Activated CD4-positive, alpha-beta T cell treated with anti-CD3 and anti-CD28 coated beads for 48 hours (primary cell): ENCODE measurements at places on chromosomes 4 and X.

DNA sequence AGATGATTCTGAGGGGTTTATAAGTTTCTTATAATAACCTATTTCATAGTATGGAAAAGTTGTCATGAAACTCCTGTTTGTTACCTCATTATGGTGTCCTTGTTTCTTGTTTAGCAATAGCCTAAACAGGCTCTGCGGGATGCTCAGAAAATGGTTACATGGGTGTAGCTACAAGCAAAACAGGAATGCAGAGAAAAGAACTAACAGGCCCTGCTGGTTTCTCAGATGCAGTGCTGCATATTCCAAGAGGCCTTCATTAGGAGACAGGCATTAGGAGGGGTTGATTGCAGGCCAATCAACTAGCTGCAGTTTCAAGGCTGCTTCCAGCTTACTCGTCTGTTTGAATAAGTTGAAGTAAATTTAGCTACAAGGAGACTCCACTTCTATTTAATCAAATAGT is 37.6 kb upstream of the HPGD start:
- no peak for DNase-seq

DNA sequence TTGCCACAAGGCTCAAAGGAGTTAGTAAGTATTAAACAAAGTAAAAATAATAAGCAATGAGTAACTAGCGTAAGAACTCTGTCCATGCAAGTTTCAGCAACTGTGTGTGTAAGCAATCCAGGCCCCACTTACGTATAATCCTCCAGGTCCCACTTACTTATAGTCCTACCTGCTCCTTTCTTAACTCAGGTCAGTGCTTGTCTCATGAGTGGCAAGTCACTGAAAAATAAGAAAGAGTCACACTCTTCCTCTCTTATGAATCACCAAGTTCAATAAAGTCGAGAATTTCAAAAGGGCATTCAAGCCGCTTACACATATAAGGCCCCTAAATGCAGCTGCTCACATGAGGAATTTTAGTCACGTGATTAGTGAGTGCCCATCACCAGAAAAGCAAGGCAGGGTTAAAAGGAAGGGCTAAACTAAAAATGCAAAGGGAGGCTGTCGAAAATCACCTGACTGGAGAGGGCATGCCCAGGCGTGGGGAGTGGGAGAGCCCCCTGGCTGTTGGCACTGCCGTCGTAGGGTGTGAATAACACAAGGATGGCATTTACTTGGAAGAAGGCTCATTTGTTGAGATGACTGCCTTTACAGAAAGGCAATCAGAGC is 58.2 kb downstream of the ZNF827 start:
- DNase-seq: no peak

- no peak for DNase-seq
Observed at GRCh38 chr4:151858356-151858755, 97.5 kb upstream of the GATB start.

DNA sequence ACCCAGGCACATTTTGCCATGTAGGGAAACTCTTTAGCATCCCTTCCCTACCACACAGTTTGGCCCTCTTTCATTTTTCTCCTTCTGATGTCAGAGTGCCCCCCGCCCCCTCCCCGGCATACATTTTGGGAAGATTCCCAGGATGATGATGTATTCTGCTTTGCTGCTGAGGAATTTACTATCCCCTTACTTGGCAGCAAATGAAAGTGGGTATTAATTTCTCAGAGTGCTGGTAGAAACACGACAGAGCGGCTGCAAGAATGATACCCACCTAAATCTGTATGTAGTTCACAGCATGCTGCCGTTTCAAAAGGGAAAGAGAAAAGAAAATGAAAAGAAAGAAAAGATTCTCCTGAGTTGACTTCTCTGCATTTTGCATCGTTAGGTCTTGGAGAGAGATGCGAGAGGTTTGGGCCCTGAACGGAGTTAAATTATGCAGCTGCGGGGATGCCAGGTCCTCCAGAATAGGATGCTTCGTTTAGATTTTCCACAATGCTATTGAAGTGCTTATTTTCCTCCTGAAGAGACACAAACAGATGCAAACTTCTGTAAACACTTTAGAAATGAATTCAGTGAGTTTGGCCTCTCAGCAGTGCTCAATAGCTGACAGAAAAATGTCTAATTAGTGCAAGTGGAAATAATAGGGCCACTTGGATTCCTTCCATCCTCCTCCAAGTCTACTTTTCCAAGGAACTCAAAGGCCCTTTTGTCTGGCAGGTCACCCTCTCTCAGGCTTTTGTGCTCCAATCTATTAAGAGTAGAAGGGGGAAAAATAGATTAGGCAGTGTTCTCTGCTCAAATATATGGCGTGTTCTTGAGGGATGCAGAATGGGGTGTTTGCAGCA is 106.2 kb downstream of the ALPK1 start:
- DNase-seq: no peak

- DNase-seq: no peak
Observed at GRCh38 chrX:6526564-6527136, 8.3 kb downstream of the VCX3A start.

DNA sequence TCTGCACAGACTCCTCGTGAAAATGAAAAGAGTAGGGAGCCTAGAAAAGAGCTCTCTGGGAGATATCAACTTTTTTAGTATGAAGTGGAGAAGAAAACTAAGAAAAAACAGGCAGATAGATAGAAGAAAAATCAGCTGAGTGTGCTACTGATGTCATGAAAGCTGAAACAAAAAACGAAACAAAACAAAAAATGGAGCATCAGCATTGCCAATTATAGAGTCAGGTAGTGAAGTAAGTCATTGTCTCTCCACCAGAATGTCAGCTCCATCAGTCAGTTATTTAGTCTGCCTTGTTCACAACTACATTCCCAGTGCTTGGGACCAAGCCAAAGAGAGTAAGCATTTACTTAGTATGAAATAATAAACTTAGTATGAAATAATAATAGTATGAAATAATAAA is 595.1 kb downstream of the STPG2 start:
- no peak for DNase-seq

GRCh38 chrX:19225909-19226308 is 103.6 kb upstream of the ADGRG2 start:
- DNase-seq: no peak

DNA sequence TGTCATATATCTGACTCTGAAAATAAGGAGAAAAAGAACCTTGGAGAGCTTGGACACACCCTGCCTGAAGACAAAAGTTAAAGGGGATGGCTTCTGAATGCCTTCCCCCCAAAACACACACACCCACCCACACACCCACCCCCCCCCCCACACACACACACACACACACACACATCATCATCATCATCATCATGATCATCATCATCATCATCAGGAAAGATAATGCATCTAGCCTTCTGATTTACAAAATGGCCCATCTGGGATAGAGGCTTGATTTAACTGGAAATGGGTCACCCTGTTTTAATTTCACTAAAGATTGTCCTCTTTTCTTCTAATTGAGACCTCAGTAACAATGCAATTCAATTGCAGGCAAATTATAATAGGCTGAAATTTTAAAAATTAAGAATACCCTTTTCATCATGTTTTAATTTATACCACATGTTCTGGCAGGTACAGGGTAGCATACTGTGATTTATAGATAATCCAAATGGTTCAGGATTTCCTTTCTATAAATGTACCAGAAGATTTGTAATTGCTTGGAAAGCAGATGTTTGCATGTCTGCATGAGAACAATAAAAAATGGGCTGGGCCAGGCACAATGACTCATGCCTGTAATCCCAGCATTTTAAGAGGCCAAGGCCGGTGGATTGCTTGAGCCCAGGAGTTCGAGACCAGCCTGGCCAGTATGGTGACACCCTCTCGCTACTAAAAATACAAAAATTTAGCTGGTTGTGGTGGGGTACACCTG is 56.5 kb downstream of the TRIM2 start:
- no peak for DNase-seq

DNA sequence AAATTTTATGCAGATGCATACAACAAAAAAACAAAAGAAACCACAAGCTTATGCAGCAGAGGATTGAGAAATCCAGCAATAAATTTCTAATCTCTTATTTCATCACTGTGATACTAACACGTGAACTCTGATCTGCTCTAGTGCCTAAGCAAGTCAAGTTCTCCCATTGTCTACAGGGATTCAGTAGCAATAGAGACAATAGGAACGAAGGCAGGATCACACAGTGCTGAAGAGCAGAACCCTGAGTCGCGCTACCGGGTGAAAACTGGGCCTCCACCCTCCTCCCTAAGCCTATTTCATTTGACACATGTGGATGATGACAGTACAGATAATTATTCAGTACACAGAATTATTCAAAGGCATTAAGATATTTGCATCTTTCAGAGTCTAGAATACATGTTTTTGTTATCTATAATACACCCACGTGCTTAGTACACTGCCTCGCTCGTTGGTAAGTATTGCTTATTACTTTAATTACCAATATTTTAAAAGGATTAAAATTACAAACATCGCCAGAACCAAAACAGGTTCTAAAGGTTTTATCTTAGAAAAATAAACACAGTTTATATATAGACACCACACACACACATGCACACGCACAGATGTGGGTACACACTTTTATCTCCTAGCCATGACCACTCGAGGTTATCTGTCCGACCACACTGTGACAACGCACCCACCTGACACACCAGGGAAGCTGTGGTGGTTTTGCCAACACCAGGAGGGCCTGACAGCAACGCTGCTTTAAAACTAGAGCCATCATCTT is 60.1 kb downstream of the RFC1 start:
- DNase-seq: no peak

DNA sequence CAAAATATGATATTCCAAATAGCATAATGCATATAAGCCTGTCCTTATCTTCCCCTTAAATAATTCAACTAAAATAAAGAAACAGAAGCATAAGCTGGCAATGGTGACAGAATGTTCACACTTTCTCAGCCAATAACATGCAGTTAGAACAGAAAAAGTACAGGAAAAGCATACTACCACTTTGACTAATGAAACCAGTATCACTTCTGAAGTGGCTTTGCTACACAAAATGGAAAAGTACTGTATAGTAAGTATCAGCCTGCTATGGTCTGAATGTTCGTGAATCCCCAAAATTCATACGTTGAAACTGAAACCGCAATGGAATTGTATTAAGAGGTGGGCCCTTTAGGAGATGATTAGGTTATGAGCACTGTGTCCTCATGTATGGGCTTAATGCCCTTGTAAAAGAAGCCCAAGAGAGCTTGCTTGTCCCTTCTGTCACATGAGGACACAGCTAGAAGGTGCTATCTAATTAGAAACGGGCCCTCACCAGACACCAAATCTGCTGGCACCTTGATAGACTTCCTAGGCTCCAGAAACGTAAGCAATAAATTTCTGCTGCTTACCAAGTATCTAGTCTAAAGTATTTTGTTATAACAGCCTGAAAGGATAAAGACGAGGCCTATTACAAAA is 102.6 kb downstream of the PRDM5 start:
- DNase-seq: no peak

DNA sequence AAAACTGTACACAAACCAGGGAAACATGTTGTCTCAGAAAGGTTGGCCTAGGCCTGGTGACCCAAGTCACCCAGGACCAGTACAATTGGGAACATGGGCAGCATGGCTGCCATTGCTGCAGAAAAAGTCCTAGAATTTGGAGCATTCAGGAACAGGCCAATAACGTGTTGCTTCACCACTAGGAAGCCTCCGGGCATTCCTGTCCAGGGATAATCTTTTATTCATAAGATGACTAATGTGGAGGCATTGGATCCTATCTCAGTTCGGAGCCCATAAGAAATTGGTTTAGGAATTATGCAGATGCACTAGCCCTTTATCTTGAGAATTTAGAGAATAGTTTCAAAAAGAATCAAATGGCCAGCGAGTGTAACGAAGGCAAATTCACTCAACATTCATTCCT is 242.8 kb upstream of the NDST4 start:
- no peak for DNase-seq

GRCh38 chr4:86928400-86929255 is 6.2 kb upstream of the AFF1 start:
- DNase-seq: no peak

DNA sequence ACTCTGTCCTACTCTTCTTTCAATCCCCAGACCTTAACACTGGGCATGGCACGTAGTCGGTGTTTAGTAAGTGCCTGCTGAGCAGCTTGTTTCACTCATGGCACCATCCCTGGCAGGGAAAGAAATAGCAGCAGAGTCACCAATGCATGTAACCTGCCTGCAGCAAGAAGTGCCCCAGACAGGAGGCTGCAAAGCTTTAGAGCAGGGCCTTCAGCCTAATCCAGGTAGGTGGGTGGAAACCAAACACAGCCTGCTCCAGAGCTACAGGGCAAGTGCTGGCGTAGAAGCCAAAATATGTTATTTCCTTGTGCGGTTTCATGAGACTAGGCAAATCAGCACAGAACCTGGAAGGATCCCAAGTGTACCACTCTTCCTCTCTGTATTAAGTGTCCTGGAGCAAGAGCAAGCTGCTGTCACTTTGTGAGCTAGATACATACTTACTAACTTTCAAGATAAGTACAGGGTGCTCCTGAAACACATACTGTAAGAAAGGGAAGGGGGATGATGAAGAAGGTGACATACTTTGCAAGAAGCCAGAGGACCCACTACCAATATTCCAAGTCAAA is 5.5 kb downstream of the PROM1 start:
- DNase-seq: no peak

DNA sequence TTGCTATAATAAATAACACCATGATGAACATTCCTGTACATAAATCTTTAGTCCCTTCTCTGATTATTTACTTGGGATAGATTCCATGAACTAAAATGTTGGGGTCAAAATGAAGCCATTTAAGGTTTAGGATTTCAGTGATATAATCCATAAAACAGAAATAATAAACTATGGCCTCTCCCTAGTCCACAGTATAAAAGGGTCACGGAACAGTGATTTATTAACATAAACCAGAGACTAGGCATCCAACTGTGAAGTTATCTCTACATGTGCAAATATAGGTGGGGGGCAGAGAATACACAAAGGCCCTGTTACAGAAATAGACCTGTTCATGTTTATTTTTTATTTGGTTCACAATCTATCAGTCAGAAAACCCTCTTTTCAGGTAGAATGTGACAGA is 499.1 kb upstream of the SLIT2 start:
- DNase-seq: no peak

- DNase-seq: no peak
Observed at GRCh38 chr4:49044270-49044669, 58.2 kb downstream of the CWH43 start.
